Stimulated activated CD8-positive, alpha-beta memory T cell treated with anti-CD3 and anti-CD28 coated beads, Interleukin-12 subunit alpha, Interleukin-12 subunit beta, amount 100 ng/mL, for 4 hours (primary cell): ENCODE measurements at places on chromosomes 1 and 21.

- no peak for DNase-seq
Measured at GRCh38 chr1:221487781-221488524, 253.9 kb downstream of the DUSP10 start.

DNA sequence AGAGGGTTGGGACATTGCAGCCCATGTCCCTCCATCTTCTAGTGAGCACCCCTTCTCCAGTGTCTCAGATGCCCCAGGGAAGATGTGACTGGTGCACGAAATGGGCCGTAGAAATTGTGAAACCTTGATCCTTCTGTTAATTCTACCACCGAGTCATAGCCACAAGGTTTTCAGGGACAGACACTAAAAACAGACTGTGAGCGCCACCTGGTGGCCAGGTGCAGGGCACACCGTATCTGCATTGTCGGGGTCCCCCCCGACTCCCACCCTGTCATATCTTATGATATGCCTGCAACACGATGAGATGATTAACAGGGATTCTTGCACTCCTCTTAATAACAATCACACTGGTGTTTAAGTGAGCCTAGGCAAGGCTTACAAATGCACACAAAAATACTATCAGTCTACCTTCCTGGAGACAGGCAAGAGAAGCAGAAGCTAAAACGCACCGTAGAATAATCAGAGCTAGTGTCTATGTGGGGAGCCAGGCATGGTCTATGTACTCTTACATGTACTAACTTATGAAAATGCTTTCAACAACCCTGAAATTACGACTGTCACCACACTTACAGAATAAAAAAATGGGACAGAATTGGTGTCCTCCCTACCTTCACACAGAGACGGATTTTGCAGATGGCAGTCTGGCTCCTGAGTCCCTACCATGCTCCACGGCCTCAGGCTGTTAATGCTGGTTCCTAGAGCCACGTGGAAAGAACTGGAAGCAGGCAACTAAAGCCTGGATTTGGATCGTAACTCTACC lies 57.9 kb downstream of the FHAD1 start:
- peak; percentile 39 for DNase-seq

DNA sequence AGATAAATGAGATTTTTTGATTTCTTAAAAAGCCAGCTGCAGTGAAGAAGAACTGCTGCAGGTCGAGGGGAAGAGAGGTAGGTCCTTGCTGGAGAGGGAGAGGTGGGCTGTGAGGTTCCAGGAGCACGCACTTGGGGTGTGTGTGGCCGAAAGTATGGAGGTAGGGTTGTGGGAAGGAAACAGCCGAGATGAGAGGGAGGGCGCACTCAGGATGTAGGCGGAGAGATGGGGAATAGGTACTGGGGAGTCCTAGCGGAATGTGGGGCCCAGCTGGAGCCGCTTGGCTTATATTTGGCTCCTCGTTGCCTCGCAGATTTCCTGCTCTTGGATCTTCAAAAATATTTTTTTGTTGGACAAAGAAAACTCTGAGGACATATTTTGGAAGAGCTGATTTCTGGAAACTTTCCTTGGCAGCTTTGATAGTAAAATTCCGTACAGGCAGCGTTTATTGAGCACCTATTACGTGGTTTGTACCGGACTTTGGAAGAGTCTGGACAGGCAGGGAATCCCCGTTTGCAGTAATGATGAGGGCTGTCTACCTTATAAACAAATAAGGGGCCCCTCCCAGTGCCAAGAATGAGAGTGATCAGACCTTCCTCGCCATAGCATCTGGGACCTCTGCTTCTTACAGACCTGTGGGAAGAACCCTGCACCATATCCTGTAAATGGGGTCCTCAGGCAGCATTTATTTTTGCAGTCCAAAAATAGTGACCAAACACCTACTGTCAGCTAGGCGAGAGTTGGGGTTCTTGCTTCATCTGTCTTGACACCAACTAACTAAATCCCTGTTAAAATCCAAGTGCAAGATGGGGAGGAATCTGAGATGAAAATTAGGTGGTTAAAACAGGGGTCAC lies 1.5 kb downstream of the LRRC8D start:
- DNase-seq, result no peak

DNA sequence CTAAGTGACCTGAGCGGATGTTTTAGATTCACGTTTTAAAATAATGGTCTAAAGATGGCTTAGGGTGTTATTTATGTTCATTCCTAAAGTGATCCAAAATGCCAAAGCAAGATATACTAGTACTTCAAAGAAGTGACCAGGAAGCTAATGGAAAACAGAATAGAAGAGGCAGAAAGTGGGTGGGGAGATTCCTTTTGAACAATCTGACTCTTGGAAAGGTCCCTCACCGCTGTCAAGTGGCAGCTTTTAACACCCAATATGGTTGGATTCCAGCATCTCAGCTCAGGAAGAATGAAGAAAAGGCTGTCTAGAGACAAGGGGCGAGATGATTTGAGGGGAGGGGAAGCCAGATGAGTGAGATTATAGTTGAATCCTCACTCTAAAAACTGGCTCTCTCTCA lies 90.3 kb downstream of the SCMH1 start:
- DNase-seq, result no peak

DNA sequence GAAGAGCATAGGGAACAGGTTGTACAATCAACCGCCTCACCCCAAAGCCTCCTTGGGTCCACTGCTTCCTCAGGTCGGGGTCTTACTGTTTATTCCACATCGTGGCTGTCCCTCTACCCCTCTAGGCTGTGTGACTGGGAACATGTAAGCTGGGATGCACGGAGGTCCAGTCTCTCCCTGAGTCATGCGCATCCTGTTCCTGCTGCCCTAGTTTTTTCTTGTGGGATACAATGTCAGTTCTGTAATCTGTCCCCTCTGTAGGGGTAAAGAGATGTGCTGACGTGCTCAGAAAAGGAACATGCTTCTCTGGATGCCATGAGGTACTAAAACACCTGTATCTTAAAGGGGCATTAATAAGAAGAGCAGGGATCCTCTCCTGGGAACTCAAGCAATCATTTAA lies 66.2 kb downstream of the SLC45A1 start:
- DNase-seq, result no peak

- no peak for DNase-seq
Measured at GRCh38 chr1:234584926-234585325, 25.1 kb downstream of the IRF2BP2 start.

- DNase-seq, result no peak
Measured at GRCh38 chr1:28067523-28068090, 20.8 kb downstream of the EYA3 start.
